ENCODE measurements at places on chromosomes 1 and 21.
A peak's percentile ranks its signal among the peaks of the same experiment; 100 is the strongest.

GRCh38 chr1:17886838-17887441 lies 131.8 kb downstream of the ACTL8 start:
- DNase-seq: no peak

DNA sequence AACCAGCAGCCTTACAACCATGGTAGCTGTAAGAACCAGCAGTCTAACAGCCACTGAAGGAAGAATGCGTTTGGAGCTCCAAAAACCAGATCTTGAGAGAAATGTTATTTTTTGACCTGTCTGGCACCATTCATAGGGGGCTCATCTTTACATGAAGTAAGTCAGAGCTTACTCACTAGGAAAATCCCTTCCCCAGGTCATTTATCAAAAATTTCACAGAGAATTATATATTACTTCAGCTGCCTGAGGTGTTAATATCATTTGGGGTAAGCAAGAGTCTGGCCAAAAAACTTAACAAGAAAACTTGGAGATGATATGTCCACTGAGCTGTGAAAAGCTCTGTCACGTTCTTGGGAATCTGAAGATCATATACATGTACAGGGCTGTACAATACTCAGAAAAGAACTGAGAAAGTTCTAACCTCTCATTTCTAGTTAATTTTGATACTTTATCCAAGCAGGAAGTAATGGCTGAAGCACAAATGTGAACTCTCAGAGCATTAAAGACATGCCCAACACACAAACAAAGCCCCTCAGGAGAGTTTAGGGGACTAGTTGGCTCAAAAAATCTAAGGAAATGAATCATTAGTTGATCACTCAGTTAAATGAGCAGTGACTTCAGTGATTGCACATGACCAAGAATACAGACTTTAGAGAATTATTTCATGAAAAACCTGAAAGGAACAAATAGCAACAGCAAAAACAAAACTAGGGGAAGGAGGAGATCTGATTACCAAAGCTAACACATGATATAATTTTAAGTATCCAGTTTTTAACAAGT lies 681.1 kb downstream of the LTN1 start:
- DNase-seq: no peak

GRCh38 chr1:180598333-180598974 lies 33.4 kb upstream of the XPR1 start:
- DNase-seq: no peak

DNA sequence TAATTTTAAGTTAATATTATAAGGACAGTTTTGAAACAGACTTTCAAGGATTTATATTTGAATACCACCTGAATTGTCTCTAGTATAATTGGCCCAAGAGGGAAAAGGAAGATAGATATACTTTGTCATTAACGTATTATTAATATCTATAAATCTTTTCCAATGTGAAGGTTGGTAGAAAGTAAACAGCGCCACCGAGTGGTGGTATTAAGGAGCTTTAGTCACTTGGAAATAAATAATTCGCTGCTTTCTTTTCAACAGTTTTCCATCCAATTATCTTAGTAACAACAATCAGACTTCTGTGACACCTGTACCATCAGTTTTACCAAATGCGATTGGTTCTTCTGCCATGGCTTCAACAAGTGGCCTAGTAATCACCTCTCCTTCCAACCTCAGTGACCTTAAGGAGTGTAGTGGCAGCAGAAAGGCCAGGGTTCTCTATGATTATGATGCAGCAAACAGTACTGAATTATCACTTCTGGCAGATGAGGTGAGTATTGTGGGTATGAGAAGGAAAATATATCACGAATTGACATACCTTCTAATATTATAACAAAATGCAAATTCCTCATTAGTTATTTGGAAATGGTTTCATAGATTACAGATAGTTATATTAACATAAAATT lies 37.7 kb downstream of the SH3GLB1 start:
- no peak for DNase-seq

GRCh38 chr21:45769294-45769693 lies 125.8 kb downstream of the PCBP3 start:
- no peak for DNase-seq

- no peak for DNase-seq
Observed at GRCh38 chr1:113429461-113430153, 39.3 kb downstream of the MAGI3 start.

GRCh38 chr1:84585803-84586202 lies 11.6 kb upstream of the CTBS start:
- peak; percentile 28 for DNase-seq

DNA sequence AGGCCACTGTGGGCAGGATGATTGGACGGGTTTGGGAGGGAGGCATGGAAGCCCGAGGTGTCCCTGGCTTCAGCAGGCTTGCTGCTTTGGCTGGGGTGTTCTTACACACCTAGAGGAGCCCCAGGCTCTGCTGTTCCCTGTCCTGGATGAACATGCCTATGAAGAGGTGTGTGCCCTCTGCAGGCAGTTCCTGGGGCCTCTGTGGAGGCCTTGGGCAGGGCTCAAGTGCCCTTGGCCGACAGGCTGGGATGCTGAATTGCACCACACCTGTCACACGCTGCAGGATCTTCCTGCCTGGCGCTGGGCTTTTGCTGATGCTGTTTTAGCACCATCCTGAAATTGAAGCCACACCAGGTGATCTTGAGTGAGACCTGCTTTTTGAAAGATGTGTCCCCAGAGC lies 415.0 kb upstream of the VAMP3 start:
- no peak for DNase-seq

DNA sequence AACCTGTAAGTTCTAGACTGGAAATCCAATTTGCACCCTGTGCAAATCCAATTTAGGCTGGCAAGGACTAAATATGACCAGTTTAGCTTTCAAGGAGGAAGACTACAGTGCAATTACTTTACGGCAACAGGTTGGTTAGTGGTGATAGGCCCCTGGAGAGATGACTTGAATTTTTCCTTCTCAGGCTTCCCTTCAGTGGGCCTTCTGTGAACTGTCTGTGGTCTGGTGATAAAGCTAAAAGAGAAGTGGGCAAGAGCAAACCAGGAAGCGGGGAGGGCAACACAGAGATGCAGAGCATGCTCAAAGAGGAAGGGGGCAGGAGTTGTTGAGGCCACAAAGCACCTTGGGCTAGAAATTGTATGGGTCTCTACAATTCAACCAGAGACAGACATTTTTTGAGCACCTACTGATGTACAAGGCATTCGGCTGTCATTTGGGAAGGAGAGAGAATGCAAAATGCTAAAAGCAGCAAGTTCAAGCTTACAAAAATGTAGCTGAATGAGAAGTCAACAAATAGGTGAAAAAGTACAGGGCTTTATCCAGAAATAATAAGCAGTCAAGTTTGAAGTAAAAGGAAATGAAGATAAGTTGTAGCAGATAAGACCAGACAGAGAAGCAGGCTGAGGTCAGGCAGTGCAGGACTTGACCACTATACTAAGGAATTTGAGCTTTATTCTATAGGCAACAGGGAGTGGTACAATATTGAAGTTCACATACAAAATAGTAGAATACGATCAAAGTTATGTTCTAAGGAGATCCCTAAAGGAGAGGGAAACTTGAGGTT lies 23.9 kb downstream of the INPP5B start:
- DNase-seq: no peak

DNA sequence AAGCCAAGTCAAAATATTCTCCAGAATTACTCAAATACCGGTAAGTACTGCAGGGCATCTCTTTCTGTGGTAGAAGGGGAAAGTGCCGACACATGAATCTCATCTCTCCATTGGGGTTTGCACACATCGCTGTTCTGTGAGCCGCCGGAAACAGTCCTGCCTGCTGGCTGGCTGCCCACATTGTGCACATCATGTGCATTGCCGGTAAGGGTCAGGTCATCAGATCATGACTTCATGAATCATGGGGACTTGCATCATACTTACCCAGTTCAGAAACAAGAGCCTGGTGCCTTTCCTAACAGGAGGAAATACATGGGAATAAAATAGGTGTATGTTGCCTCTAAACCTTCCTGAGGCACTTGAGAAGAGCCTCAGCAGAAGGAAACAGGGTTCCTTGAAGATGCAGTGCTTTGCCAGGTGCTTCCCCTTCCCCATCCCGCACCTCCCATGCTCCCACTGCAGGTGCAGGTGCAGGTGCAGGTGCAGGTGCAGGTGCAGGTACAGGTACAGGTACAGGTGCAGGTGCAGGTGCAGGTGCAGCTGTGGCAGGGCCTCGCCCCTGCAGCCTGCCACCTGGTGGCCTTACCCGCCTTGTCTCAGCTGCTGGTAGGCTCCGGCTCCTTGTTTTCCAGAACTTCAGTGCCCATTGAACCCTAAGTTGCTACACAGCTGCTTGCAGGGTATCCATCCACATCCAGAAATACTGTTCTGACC lies 26.5 kb downstream of the GPR137B start:
- no peak for DNase-seq

DNA sequence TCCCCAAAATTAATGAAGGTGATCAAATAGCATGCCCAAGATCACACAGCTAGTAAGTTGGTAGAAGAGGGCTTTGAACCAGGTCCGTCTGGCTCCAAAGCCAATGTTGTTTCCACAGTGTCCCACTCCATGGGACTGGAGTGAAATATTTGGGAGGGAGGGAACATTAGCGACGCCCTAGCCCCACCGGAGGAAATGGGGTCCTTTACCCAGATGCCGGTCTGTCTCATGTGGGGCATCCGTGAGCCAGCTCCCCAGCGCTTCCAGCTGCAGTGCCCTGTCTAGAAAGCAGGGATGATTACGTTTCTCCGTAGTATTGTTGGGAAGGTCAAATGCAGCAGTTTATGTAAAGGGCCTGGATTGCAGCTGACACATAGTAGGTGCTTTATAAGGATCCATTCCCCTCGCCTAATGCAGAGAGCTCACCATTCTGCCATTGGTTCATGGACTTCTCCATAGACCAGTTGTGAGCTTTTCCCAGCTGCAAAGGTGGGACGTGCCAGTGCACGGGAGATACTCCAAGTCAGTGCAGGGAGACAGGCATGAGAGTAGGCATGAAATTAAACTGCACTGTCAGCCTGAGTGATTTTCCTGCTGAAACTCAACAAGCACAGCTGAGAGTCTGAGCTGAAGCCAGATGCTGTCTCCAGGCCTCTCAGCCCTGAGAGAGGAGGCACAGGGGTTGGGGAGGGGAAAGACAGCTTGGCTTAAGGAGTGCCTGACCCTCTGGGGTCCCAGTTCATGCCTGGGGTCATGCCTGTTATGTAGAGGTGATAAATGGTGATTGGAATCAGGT lies 24.7 kb downstream of the QSOX1 start:
- no peak for DNase-seq

GRCh38 chr1:214570442-214570841 lies 19.0 kb upstream of the PTPN14 start:
- no peak for DNase-seq

DNA sequence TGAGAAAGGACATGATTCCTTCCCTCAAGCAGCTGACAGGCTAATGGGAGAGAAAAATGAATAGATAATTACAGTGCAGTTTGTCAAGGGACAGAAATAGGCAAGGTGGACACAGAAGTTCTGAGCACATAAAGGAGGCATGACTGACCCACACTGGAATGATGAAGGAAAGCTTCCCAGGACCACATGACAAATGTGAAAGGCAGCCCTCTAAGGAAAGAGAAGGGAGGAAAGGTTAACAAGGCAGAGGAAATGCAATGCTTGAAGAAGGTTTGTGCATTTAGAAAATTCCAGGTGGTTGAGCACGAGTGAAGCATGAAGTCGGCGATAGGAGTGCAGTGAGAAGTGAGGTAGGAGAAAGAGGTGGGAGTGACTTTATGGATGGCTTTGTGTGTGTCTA lies 37.4 kb downstream of the LAMC2 start:
- DNase-seq: no peak

DNA sequence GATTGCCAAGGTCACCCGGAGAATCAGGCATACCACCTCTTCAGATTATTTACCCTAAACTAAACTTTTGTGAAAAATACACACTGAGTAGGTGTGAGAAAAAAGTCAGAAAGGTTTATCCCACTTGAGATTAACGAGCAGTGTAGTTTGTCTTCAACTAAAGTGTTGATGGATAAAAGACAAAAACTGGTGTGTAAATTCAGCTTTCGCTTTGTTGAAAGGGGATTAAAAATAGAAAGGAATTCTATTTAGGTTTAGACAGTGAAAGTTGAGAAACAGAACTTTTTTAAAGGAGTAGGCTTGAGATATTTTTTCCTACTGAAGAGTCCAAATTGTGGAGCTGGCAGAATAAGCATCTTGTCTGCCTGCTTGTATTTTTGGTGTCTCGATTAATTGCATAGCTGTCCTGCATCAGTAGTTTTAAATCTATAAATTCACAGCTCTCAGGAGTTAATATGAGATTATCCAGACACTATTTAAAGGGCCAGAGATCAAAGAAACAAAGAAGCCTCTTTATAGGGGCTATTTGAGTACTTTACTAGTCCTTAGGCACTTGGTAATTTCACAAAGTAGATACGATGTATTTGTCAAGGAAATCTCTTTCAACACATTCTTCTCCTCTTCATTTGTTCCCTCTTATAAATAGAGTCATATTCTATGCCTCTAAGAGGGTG lies 46.7 kb upstream of the RABGAP1L start:
- no peak for DNase-seq

- peak; percentile 58 for DNase-seq
Observed at GRCh38 chr1:75233302-75233929, 99.2 kb downstream of the LHX8 start.

- DNase-seq: no peak
Observed at GRCh38 chr1:34361121-34361520, 184.4 kb downstream of the C1orf94 start.

DNA sequence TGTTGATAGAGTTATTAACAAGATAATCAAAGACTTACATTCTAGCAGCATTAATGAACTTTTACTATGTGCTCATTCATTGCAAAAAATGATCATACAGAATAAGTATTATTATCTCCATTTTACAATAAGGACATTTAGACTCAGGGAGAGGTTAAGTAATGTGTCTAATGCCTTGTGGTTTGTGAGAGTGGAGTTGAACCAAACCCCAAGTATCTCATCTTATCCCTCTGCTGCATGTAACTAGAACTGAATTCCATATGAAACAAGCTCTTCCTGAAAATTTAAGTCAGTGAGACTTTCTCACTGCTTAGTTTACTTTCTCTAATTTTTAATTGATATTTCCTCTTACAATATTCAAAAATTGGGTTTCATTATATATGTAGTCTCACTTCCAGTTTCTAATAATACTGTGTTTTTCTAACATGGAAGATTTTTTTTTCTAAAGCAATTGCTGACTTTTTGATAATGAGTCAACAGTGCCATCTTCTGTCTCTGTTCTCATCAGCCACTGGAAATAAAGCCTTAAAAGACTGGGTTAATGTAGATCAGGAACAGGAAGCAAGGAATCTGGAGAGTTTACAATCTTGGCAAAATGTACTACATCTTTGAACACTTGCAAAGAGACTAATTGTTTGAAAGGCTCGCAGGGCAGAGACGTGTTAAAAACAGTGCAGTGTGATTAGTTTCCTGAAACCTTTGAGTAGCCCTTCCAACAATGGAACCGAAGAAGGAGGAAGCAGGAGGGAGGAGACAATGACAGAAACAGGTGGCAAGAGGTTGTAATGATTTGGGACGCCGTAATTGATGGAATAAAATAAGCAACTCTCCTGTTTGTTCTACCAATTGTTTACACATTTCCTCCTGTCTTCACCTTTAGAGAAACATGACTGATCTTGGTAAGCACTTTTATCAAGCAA lies 567.6 kb downstream of the MRPL39 start:
- DNase-seq: peak; percentile 61

DNA sequence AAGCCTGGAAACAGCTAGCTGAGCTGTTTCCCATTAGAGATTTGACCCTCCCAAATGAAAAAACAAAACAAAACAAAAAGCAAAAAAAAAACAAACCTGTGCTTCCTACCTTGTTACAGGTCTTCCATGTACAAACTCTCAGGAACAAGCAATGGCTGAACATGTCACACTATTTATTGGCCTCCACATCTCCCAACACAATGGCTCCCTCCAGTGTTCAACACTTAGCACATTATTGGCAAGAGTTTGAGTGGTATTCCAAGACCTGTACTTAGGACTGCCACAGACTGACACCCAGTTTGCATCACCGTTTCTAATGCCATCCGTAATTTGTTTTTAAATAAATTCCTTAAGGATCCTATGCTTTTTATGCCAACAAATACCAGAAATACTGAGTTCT lies 195.0 kb upstream of the OLFM3 start:
- DNase-seq: peak; percentile 70

All from SK-N-DZ (cell line).